ENCODE measurements at places on chromosomes 11 and 22. TPM values are rescaled to one million over a fixed set of nuclear protein-coding genes. Genes with fewer than 3 reads are reported as not detected.

DNA sequence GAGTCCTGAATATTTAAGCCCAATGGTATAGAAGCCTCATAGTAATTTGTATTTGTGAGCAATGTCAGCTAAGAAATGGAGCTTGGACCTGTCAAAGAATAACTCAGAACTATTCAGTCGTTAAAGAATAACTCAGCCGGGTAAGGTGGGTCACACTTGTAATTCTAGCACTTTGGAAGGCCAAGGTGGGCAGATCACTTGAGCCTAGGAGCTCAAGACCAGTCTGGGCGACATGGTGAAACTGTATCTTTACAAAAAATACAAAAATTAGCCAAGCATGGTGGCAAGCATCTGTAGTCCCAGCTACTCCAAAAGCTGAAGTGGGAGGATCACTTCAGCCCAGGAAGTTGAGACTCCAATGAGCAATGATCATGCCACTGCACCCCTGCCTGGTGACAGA, 1526.5 kb downstream of the LRRC4C start:
- H3K36me3 ChIP-seq: no peaks in the 10 kb centered on the region
- DNase-seq: no peak
- no peaks in the 10 kb centered on the region for H3K27me3 ChIP-seq
- H3K27ac ChIP-seq: no peak overlapping the region

DNA sequence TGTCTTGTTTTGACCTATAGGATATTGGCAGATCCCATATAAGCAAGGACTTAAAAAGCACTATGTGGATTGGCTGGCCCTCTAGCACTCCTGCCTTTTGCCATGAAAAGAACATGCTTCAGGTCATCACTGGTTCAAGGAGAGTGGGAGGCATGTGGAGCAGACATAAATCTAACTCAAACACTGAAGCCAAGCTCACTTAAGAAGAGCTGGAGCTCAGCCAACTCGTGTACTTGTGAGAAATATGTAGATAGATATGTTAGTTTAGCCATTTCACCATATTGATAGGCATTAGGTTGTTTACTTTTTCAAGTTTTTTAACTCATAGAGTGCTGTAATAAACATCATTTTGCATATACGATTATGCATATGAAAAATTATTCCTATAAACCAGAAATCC, 19.9 kb upstream of the BBOX1 start:
- no peak overlapping the region for H3K27ac ChIP-seq
- DNase-seq: no peak
- no peak overlapping the region for H3K4me3 ChIP-seq
- H3K36me3 ChIP-seq: no peaks in the 10 kb centered on the region

DNA sequence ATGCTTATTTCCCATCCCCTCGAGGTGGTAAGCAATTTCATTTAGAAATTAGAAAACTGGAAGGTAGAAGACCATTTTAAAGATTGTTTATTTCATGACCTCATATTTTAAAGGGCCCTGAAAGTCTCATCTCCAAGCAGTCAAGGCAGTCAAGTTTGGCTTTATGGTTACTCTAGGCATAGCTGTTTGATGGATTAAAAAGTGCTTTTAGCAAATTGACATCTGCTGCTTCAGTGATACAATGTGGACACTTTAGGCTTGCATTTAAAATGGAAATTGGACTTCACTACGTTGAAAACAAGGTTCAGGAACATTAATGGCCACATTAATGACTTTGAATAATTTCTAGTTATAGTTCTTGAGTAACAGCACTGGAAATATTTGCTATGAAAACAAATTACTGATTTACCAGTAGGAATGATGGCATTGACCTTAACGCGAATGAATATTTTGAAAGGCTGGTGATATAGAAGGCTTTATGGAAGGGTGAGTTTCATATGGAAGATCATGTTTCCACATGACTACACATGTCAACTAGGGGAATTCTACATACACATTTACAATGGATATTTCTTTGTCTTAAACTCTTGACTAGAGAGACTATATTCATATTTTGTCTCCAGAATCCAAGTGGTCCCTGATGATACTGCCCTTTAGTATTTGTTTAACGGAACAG, 873.5 kb downstream of the JRKL start:
- H3K4me3 ChIP-seq: no peak overlapping the region
- H3K4me1 ChIP-seq: no peaks in the 10 kb centered on the region
- no peak overlapping the region for H3K27ac ChIP-seq
- no peaks in the 10 kb centered on the region for H3K27me3 ChIP-seq
- no peak for DNase-seq

DNA sequence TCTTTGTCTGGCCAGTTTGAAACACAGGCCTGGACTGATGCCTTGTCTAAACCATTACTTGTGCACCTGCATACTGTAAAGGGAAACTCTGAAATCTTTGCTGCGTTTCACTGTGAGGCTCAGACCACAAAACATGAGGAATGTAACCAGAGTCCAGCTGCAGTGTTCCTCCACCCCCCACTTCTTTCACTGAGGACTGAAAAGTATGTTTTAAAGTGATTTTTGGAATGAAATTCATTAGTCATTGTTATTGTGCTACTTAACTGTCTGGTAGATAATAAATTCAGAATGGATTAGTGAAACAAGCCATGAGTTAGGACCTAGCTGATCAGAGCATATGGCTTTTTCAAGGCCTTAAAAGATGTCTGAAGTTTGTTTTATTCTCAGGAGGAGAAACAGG, 181.2 kb downstream of the WNT11 start:
- DNase-seq: no peak
- no peaks in the 10 kb centered on the region for H3K4me1 ChIP-seq
- no peak overlapping the region for H3K4me3 ChIP-seq
- no peak overlapping the region for H3K27ac ChIP-seq
- H3K27me3 ChIP-seq: no peaks in the 10 kb centered on the region

DNA sequence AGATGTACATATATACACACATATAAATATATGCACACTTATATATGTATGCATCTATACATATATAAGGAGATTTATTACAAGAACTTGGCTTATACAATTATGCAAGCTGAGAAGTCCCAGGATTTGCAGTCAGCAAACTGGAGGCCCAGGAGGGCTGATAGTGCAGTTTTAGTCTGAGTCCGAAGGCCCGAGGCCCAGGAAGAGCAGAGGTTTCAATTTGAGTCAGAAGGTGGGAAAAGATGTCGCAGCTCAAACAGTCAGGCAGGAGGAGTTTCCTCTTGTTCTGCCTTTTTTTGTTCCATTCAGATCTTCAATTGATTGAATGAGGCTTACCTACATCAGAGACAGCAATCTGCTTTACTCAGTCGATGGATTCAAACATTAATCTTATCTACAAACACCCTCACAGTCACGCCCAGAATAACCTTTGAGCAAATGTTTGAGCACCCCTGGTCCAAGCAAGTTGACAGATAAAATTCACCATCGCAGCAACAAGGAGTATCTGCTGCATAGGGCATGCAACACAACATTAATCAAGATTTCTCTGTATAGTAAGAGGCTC, 4.0 kb upstream of the SGSM1 start:
- no peak for DNase-seq
- no peaks in the 10 kb centered on the region for H3K27me3 ChIP-seq
- H3K36me3 ChIP-seq: no peaks in the 10 kb centered on the region
- H3K27ac ChIP-seq: no peak overlapping the region

DNA sequence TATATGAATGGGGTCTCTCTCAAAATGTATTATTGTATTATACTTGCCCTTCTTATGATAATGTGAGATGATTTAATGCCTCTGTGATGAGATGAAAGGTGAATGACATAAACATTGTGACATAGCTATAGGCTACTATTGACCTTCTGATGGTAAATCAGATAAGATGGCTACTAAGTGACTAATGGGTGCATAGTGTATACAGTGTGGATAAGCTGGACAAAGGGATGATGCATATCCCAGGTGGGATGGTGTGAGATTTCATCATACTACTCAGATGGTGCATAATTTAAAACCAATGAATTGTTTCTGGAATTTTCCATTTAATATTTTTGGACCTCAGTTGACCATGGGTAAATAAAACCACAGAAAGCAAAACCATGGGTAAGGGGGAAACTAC, 243.5 kb downstream of the SBF2 start:
- H3K27ac ChIP-seq: no peak overlapping the region
- no peaks in the 10 kb centered on the region for H3K36me3 ChIP-seq
- H3K4me1 ChIP-seq: no peaks in the 10 kb centered on the region
- no peaks in the 10 kb centered on the region for H3K27me3 ChIP-seq
- no peak overlapping the region for H3K4me3 ChIP-seq
- no peak for DNase-seq

DNA sequence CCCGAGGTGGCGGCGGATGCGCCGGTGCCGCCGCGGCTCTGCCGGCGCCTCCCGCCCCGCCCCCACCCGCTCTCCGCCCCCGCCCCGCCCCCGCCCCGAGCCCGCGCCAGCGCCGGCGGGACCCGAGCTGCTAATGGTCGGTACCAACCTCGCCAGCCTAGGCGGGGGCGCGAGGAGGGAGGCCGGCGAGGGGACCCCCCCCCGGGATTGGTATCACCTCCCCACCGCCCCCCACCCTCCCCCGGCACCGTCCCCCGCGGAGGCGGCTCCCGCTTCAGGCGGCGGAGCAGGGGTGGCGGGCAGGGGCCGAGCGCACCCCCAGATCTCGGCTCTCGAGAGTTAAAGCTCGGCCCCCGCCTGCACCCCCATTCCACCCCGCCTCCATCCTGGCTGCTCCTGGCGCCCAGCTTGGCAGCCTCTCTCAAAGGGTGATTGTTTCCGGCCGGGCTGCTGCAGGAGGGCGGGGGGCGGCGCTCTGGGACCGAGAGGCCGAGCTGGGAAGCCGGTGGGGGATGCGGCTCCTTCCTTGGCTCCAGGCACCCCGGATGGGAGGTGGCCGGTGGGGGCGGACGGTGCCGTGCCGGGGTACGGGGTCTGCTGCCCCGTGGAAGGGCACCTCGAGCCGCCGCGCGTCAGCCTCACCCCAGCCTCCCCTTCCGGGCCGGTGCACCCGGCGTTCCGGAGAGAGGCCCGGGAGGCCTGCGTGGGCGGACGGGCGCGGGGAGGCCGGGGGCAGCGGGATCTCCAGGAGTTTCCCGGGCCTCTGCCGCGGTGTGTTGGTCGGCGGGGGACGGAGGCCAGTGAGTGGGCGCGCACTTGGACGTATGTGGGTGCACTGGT, at the start of gene B3GAT1:
TSS of gene B3GAT1 (minus strand) at position 40 of the 840 bp plus-strand sequence. CDS start 24,583 bp downstream, outside the sequence.
- no peaks in the 10 kb centered on the region for H3K4me1 ChIP-seq
- H3K36me3 ChIP-seq: no peaks in the 10 kb centered on the region

Gene CHRM1
- 38.1 TPM for total RNA-seq

Gene SAA4
- not detected for total RNA-seq
